Central memory CD8-positive, alpha-beta T cell (primary cell): ENCODE measurements at places on chromosomes 6 and 20.

- peaks cover 23% of the 10 kb centered on the region for H3K36me3 ChIP-seq
- H3K4me1 ChIP-seq: peaks cover 8% of the 10 kb centered on the region
- no peak overlapping the region for H3K27ac ChIP-seq
Measured at GRCh38 chr6:35620706-35621105, 68.0 kb downstream of the FKBP5 start.

DNA sequence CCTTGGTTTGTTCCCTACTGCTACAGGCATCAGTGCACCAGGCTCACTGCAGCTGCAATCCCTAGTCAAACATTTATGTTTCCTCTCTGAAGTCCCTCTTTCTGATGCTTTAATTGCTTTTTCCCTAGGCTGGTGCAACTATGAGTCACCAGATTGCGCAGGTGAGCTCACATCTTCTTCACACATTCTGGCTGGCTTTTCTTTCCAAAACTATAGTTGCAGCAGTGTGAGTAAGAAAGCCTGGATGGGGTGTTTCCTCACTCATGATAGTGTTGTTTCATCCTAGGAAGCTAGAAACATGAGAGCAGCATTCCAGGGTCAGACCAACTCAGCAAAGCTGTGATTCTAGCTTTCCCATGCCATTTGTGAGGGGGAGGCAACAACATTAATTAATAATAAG lies 296.4 kb downstream of the PAX1 start:
- H3K27me3 ChIP-seq: no peaks in the 10 kb centered on the region
- no peaks in the 10 kb centered on the region for H3K36me3 ChIP-seq
- H3K4me1 ChIP-seq: no peaks in the 10 kb centered on the region

DNA sequence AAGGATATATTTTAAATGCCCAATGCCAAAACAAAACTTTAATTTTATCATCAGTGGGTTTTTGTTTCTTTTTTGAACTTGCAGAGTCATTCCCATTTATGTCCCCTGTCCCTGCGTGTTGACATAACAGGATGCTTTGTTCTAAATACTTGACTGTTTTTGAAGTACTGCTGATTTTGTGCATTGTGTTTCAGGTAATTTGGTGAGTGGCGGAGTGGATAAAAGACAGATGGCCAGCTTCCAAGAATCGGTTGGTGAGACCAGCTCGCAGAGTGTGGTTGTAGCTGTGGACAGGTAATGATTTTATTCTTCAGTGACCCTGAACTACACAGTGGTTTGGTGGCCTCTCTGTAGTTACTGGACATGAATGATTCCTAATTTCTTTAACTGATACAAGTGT lies 50.5 kb upstream of the CSE1L start:
- H3K27me3 ChIP-seq: no peaks in the 10 kb centered on the region
- H3K27ac ChIP-seq: no peak overlapping the region
- no peak overlapping the region for H3K4me3 ChIP-seq
- no peak for DNase-seq
- no peaks in the 10 kb centered on the region for H3K4me1 ChIP-seq

GRCh38 chr6:100801036-100801435 lies 80.1 kb downstream of the ASCC3 start:
- DNase-seq: no peak
- no peak overlapping the region for H3K27ac ChIP-seq
- peaks cover 12% of the 10 kb centered on the region for H3K36me3 ChIP-seq
- H3K4me1 ChIP-seq: peaks cover 11% of the 10 kb centered on the region

DNA sequence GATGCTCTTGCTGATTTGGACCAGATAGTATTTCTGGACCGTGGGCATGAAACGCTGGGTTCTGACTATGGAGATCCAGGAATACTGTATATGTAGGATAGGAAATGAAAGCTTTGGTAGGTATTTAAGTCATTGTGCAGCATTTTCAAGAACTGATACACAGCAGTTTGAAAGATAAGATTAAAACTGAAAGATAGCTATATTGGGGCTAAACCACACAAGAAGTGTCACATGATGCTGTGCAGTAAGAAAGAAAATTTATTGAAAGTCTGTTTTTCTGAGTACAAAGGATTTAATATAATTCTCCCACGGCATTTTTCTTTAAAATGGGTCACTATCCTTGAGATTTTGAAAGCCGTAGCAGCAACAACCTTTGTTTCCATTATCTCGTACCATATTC lies 305 bp downstream of the IL17A start:
- H3K4me1 ChIP-seq: no peaks in the 10 kb centered on the region
- peaks cover 2% of the 10 kb centered on the region for H3K36me3 ChIP-seq
- no peak for DNase-seq
- peaks cover 87% of the 10 kb centered on the region for H3K27me3 ChIP-seq
- no peak overlapping the region for H3K4me3 ChIP-seq

- no peak overlapping the region for H3K27ac ChIP-seq
- H3K4me1 ChIP-seq: peaks cover 23% of the 10 kb centered on the region
- H3K4me3 ChIP-seq: no peak overlapping the region
- H3K27me3 ChIP-seq: no peaks in the 10 kb centered on the region
- no peak for DNase-seq
- peaks cover 15% of the 10 kb centered on the region for H3K36me3 ChIP-seq
Measured at GRCh38 chr20:1636621-1637020, 16.8 kb upstream of the SIRPB1 start.

DNA sequence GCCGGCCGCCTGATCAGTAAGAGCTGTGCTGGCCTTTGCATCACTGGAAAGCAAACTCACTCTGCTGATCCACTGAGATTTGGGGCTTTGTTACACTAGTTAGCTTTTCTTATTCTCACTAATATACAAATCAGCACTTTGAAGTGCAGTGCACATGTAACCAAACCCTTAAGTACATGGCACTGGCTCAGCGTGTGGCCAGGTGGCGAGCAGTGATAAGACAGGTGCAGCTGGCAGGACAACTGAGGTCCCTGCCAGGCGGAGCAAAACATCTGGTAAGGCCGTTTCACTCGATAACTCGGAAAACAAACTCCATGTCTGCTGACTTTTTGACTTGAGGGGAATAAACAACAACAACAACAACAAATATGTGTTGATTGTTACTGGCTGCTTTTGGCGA lies 11.0 kb downstream of the GFRA4 start:
- peaks cover 3% of the 10 kb centered on the region for H3K27me3 ChIP-seq
- H3K4me1 ChIP-seq: no peaks in the 10 kb centered on the region
- H3K36me3 ChIP-seq: peaks cover 5% of the 10 kb centered on the region
- no peak overlapping the region for H3K27ac ChIP-seq
- no peak overlapping the region for H3K4me3 ChIP-seq
- no peak for DNase-seq

DNA sequence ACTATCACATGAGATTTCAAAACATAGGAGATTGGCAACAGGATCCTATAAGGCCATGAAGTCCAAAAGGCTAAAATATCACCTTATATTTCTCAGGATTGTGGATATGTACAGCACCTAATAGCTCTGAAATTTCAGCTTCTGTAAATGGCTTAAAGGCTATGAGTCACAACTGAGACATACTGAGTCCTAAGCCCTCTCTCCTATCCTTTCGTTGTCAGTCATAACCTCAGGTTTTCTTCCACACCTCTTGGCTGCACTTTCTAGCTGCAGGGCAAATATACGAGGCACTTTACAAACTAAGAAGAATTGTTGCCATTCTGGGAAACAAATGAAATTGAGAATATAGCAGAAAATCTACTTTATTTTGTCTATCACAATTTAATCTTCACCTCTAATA lies 969.9 kb upstream of the EPHA7 start:
- DNase-seq: no peak
- H3K4me3 ChIP-seq: no peak overlapping the region
- no peaks in the 10 kb centered on the region for H3K27me3 ChIP-seq
- H3K4me1 ChIP-seq: no peaks in the 10 kb centered on the region
